ENCODE measurements at places on chromosomes 13 and 19. TPM values are rescaled to one million over a fixed set of nuclear protein-coding genes. Genes with fewer than 3 reads are reported as not detected.

The ZNF304 gene
- 11.1 TPM for total RNA-seq

The CAMSAP3 gene
- not detected for total RNA-seq

- DNase-seq = no peak
- H3K27ac ChIP-seq = no peak overlapping the region
- no peaks in the 10 kb centered on the region for H3K4me1 ChIP-seq
- H3K4me3 ChIP-seq = no peak overlapping the region
These were observed 1.4 kb upstream of the OR7G3 start for GRCh38 chr19:9128171-9128570.

DNA sequence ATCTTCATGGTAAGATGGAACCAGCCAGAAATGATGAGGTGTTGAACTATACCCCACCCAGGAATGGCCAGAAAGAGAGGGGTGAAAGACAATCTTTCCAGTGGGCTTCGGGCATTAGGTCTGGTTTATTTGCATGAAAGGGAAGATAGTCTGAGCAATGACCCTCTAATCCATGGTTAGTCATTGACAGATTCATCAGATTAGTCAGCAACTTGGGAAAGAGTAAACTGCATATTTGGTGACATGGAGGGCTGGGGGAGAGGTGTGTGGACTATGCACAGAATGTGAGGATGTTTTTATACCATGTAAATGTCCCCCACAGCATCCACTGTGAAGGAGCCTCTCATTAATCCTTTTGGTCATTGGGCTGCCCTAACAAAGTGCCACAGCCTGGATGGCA lies 30.1 kb upstream of the USP12 start:
- DNase-seq = no peak
- H3K4me1 ChIP-seq = peaks cover 6% of the 10 kb centered on the region
- H3K36me3 ChIP-seq = no peaks in the 10 kb centered on the region
- H3K27ac ChIP-seq = no peak overlapping the region
- no peaks in the 10 kb centered on the region for H3K27me3 ChIP-seq

GRCh38 chr13:68627379-68627778 lies 1397.2 kb upstream of the PCDH9 start:
- no peaks in the 10 kb centered on the region for H3K27me3 ChIP-seq
- DNase-seq = no peak
- H3K36me3 ChIP-seq = no peaks in the 10 kb centered on the region
- H3K27ac ChIP-seq = no peak overlapping the region
- no peak overlapping the region for H3K4me3 ChIP-seq

The IGFL2 gene
- not detected for total RNA-seq

The BCAM gene
- 116 TPM for total RNA-seq

- H3K36me3 ChIP-seq = no peaks in the 10 kb centered on the region
- no peaks in the 10 kb centered on the region for H3K27me3 ChIP-seq
- H3K4me3 ChIP-seq = no peak overlapping the region
- no peak overlapping the region for H3K27ac ChIP-seq
These were observed 79.6 kb downstream of the FGF14 start for GRCh38 chr13:102322211-102322610.

- no peak overlapping the region for H3K4me3 ChIP-seq
- no peak for DNase-seq
- H3K27ac ChIP-seq = no peak overlapping the region
- H3K27me3 ChIP-seq = no peaks in the 10 kb centered on the region
- H3K4me1 ChIP-seq = no peaks in the 10 kb centered on the region
- H3K36me3 ChIP-seq = no peaks in the 10 kb centered on the region
These were observed 52.0 kb downstream of the TINCR start for GRCh38 chr19:5515737-5516136.

DNA sequence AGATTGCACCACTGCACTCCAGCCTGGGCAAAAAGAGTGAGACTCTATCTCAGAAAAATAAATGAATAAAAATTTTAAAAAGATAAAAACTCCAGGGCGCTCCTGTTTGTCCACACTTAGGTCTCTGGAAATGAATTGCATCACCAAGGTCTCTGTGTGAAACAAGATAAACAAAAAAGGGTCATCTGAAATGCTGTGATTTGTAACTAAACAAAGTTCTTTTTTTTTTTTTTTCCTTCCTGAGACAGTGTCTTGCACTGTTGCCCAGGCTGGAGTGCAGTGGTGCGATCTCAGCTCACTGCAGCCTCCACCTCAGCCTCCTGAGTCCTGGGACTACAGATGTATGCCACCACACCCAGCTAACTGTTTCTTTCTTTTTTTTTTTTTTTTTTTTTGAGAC lies 11.5 kb downstream of the FZR1 start:
- no peak for DNase-seq
- H3K36me3 ChIP-seq = peaks cover 82% of the 10 kb centered on the region
- H3K4me3 ChIP-seq = no peak overlapping the region
- peaks cover 26% of the 10 kb centered on the region for H3K4me1 ChIP-seq
- H3K27ac ChIP-seq = no peak overlapping the region

The ZNF837 gene
- total RNA-seq = 2.5 TPM

DNA sequence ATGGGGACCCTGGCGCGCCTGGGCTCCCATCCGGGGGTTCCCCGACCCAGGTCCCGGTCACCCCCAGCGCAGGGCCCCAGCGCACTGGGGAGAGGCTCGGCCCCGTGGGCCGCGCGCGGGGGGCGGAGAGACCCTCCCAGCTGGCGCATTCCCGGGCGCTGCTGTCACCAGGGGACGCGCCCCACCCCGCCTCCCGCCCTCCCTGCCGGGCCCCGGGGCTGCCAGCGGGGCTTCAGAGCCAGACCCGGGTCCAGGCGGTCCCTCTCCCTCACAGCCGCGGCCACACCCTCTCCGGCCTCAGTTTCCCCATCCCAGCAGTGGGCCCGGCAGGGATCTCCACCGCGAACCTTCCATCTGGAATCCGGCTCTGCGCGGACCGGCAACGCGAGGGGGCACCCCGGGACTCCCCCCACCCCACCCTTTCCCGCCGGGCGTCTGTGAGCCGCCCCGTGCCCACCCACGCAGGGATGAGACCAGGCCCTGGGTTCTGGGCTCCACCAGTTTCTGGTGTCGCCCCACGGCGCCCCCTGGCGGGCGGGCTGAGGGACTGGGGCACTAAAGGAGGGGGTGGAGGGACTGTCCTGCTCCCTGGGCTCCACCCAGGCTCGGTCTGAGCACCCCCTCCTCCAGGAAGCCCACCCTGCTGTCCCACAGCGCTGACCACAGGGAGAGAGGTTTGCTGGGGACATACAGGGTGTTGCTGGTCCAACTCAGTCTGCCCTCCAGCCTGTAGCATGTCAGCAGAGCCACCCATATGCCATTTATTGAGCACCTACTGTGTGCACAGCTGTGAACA lies 878 bp upstream of the ADAMTSL5 start:
- H3K27me3 ChIP-seq = no peaks in the 10 kb centered on the region
- peak overlapping the region; percentile 84 for H3K27ac ChIP-seq
- H3K4me3 ChIP-seq = peak overlapping the region; percentile 64

- no peaks in the 10 kb centered on the region for H3K36me3 ChIP-seq
- no peak overlapping the region for H3K4me3 ChIP-seq
- no peaks in the 10 kb centered on the region for H3K4me1 ChIP-seq
- H3K27ac ChIP-seq = no peak overlapping the region
- peaks cover 10% of the 10 kb centered on the region for H3K27me3 ChIP-seq
- DNase-seq = no peak
These were observed 1.1 kb upstream of the FAM187B start for GRCh38 chr19:35229601-35230000.
